Muscle of leg (tissue), 16 donors: ENCODE measurements at places on chromosomes 7 and 10. TPM values are rescaled to one million over a fixed set of nuclear protein-coding genes. Genes with fewer than 3 reads are reported as not detected.

DNA sequence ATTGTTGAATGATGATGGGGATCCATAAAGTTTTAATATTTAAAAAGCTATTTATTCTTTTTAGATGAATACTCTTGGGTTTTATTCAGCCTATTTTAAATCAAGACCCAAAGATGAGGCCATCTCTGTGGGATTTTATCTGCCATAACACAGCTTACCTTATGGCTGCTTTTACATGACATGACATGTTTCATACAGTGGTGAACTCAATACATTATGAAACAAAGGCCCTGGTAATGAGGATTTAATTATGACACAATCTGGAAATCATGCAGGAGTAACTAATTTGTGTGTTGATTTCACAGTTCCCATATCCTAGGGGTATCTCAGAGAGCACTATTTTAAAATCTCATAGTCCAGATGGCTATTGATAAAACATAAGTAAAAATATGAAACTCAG is 661.8 kb upstream of the FZD8 start:
- DNase-seq: no peak

DNA sequence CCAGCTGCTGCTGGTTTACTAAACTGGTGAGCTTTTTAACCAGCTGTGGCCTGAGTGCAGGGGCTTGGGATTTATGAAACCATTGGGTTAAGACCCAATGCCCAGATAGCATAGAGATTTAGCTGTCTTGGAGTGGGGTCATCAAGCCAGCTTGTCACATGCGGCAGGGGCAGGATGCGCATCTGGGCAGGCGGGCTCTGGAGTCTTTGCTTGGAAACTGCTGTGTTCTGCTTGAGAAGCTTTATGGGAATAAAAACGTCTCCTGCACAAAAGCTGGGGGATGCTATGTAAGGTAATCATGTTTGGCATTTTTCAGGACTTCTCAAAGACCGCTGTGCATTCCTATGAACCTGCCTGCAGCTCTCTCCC is 136.3 kb downstream of the MAPK8 start:
- no peak for DNase-seq

GRCh38 chr10:63798599-63799498 is 277.6 kb downstream of the REEP3 start:
- DNase-seq: peak; percentile 89

GRCh38 chr10:71235808-71236207 is 23.4 kb downstream of the UNC5B start:
- DNase-seq: no peak

DNA sequence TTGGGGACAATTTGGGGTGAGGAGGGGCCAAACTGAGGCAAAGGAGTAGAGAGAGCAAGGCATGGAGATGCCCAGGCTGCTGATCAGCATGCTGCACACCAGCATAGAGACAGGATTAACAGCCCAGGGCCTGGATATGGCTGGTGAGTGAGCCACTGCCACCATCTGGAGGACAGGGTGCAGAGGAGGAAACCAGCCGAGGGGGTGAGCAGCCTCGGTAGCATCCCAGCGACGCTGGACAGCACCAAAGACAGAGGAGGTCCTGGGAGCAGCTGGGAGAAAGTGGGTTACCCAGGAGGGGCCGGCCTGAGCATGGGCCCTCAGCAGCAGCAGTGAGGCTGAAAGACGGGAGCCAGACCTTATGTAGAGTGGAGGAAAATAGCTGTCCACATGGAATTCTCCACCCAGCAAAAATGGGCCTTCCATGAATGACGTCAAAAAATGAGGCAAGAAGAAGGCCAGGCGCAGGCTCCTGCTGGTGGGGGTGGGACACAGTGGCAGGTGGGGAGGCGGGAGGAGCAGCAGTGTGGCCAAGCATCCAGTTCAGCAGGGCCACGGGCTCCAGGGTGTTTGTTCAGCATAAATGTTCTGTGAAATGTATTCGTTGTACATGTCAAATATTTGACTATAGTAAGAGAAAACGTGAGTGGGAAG is 16.7 kb downstream of the RET start:
- no peak for DNase-seq

DNA sequence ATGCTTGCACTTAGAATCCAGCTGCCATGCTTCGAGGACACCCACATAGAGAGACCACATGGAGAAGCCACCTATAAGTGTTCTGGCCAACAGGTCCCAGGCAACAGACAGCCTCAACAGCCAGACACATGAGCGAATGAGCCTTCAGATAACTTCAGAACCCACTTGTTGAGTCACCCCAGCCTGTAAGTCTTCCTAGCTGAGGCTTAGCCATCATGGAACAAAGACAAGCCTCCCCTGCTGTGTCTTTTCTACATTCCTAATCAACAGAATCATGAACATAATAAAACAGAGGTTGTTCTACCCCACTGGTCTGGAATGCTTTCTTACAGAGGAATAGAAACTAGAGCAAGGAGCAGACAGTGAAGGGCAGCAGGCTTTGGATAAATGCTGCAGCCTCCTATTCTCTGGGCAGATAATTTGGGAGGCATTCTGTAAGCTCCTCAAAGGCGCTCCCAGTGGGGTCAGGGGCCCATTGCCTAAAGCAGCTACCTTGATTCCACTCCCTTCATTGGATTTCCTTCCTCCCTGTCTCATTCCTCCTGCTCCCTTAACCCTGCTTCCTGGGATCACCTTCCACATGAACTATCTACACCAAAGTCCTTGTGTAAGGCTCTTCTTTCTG is 4.6 kb downstream of the TLL2 start:
- DNase-seq: no peak

- peak; percentile 4 for DNase-seq
Observed at GRCh38 chr10:133618851-133619250, 7.7 kb downstream of the FRG2B start.

DNA sequence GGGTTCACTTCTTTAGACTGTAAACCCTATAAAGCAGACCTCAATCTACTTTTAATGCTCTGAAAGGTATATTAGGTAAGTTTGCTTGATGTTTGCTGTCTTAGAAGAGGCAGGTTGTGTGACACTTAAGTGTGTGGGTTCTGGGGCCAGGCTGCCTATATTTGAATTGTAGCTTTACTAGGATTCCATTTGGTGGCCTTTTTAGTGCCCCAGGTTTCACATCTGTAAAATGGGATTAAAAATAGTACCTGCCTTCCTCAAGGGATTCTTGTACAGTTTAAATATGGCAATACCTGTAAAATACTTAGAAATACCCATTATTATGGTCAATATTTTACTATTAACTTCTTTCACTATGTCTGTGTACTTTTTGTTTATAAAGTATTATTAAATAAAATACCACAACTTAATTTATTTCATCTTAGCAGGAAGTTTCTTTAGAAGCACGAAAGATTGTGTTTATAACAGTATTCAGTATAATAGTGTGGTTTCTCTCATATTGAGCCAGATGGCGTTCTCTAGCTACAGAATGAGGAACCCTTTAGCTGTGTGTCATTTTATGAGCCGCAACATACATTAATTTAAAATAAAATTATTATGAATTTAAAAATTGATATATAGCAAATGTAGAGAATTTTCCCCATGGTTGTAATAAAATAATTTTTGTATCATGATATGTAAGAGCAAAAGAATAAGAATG is 94.2 kb downstream of the CDK14 start:
- DNase-seq: no peak

DNA sequence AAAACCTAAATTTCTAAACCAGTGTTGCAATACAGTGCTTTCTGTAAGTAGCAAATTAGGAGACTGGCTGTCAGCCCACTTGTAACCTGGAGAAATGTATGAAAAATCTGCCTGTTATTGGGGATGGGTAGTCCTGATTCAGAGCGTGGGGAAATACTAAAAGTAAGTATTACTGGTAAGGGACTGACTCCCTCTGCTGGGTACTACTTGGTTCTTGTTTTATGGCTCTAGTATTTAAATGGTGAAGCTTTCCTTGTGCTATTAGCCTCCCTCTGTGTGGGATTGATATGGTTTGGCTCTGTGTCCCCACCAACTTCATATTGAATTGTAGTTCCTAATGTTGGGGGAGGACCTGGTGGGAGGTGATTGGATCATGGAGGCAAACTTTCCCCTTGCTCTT is 886.1 kb downstream of the SORCS1 start:
- DNase-seq: peak; percentile 10

DNA sequence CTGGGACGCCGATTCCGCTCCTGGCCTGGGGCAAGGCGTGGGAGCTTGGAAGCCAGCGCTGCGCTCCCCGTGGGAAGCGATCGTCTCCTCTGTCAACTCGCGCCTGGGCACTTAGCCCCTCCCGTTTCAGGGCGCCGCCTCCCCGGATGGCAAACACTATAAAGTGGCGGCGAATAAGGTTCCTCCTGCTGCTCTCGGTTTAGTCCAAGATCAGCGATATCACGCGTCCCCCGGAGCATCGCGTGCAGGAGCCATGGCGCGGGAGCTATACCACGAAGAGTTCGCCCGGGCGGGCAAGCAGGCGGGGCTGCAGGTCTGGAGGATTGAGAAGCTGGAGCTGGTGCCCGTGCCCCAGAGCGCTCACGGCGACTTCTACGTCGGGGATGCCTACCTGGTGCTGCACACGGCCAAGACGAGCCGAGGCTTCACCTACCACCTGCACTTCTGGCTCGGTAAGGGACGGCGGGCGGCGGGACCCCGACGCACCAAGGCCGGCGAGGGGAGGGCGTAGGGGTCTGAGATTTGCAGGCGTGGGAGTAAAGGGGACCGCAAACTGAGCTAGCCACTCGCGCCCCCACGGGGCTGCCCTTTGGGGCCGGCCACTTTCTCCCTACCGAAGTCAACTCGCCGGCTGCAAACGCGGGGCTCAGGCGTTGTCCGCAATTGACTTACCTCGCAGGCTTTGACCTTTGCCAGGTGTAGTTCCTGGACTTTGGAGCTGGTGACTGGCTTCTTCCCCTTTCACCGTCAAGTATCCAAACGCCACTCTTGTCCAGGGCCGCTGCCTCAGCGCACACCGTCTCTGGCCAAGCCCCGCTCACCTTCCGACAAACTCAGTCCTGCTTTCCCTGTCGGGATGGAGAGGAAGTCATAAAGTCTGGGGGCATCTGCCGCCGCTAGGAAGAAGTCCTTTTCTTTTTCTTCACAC is at the start of gene SCIN:
Gene SCIN (plus strand): TSS at position 187 of the 928 bp plus-strand sequence. CDS start 67 bp downstream, at position 254.
- DNase-seq: peak; percentile 29

- DNase-seq: no peak
Observed at GRCh38 chr7:94874036-94874785, 33.2 kb upstream of the PPP1R9A start.

- DNase-seq: no peak
Observed at GRCh38 chr7:95716357-95717122, 55.8 kb upstream of the DYNC1I1 start.

GRCh38 chr10:48224979-48225560 is 49.4 kb downstream of the FRMPD2 start:
- DNase-seq: no peak

GRCh38 chr7:157407512-157408257 is 70.9 kb downstream of the DNAJB6 start:
- DNase-seq: no peak

DNA sequence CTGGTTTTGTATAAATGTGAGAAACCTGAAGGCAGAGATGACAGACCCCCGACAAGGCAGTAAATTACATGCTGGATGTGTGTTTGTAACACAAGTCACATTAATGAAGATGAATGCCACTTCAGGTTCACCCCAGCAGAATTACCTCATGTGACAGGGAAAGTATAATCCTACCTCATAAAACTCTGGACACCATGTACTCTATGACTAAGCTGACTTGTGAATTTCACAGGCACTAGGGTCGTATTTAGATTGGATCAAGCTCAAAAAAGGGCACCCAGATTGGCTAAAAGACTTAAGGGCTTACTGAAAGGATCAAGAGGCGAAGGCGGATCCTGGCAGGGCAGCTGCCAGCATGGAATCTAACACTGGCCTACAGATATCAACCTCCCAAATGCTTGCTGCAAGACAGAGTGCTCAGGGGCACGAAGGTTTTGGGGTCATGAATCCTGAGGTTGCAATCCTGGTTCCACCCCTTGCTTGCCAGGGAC is 161.4 kb downstream of the PIP4K2A start:
- peak; percentile 65 for DNase-seq

DNA sequence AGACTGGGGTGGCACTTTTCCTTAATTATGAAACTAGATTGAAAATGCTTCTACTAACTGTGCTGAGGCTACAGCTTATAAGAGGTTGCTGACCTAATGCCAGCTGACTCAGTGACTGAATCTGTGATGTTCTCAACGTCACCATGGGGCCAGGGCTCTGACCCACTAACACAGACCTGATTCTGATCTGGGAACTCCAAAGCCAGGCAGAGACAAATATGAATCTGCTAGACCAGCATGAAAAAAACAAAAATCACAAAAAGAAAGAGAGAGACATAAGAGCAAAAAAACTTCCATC is 16.1 kb downstream of the USP6NL start:
- no peak for DNase-seq

- peak; percentile 46 for DNase-seq
Observed at GRCh38 chr7:45573661-45574415, at the start of gene ADCY1. Gene ADCY1, plus strand, starts transcription at chr7:45574368. Its CDS starts 176 bp downstream, at chr7:45574544.

DNA sequence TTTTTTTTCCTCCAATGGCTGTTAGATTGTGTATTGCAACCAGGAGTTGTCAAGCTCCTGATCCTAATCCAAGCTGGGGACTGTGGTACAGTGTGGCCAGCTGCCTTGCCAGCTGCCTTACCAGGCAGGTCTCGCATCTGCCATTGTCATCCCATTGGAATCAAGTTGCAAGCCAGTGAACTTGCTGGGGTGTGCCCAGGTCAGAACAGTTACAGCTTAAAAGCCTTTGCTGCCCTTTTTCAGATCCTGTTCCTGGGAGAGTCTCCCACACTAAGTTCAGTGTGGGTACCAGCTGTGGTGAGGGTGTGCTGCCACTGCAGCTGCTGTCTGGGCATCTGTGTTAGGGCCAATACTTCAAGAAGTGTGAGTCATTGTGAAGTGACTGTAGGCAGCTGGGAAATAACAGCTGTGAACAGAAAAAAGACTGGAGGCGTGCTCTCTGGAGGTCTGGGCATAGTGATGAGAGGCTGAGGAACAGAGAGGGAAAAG is 72.8 kb downstream of the CCNY start:
- DNase-seq: peak; percentile 92

DNA sequence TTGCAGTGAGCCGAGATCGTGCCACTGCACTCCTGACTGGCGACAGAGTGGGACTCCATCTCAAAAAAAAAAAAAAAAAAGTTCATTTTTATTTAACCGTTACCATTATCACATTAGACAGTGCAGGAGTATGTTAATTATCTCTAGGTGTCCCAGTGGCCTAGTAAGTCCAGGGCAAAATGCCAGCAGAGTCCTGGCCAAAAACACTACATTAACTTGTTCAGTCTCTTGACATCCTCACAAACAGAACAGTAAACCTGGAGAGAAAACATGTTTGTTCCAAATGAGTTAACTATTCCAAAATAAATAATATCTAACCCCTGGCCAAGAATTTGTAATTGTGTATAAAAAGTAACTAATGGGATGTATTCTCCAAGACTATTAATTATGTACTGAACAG is 43.2 kb downstream of the PTPRZ1 start:
- peak; percentile 2 for DNase-seq

The COL13A1 gene
- 12.5 TPM for total RNA-seq

The TMEM130 gene
- total RNA-seq: 2.3 TPM

The C10orf105 gene
- 0.09 TPM for total RNA-seq

The CCDC172 gene
- total RNA-seq: not detected

The ZNF467 gene
- 3.0 TPM for total RNA-seq

The LRRC4 gene
- 2.0 TPM for total RNA-seq

The TMEM236 gene
- 0.40 TPM for total RNA-seq

The ERVW-1 gene
- total RNA-seq: 0.40 TPM

The SUN3 gene
- not detected for total RNA-seq
